ENCODE measurements at places on chromosomes 11 and 22.

- no peak for DNase-seq
Observed at GRCh38 chr11:2204361-2205213, 33.0 kb upstream of the TH start.

- DNase-seq, result no peak
Observed at GRCh38 chr11:58573451-58574104, 2.1 kb downstream of the LPXN start.

DNA sequence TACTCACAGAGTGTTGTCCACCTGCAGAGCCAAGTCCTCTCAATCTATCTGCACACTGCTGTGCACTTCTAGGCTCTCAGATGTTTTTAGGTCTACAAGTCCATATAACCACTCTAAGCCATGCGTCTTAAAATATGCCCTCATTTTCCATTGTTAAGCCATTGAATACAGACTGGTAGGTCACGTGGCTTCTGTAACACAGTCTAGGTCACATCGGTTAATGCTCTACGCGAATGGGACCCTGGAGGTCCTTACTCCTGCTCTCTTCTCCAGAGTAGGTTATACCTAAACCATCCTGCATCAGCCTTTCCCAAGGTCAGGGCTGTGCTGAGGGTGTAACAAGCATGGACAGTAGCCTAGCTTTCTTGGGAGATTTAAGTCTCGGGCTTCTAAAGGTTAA is 819 bp downstream of the JAML start:
- DNase-seq, result no peak

DNA sequence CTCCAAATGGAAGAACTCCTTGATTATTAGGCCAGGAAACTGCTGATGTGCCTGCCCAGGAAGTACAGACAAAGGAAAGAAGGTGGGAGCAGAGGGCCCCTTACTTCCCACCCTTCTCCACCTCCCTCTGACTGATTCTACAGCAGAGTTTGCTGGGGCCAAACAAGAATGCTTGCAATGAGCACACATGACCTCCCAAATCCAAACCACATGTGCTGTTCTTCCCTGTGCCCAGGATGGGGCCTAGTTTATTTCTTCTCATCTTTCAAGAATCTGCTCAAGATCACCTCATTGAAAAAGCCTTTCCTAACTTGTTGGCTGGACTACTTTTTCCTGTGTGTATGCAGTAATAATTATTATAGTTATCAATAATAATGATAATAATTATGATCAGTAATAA is 286.1 kb downstream of the RAB38 start:
- DNase-seq, result no peak

DNA sequence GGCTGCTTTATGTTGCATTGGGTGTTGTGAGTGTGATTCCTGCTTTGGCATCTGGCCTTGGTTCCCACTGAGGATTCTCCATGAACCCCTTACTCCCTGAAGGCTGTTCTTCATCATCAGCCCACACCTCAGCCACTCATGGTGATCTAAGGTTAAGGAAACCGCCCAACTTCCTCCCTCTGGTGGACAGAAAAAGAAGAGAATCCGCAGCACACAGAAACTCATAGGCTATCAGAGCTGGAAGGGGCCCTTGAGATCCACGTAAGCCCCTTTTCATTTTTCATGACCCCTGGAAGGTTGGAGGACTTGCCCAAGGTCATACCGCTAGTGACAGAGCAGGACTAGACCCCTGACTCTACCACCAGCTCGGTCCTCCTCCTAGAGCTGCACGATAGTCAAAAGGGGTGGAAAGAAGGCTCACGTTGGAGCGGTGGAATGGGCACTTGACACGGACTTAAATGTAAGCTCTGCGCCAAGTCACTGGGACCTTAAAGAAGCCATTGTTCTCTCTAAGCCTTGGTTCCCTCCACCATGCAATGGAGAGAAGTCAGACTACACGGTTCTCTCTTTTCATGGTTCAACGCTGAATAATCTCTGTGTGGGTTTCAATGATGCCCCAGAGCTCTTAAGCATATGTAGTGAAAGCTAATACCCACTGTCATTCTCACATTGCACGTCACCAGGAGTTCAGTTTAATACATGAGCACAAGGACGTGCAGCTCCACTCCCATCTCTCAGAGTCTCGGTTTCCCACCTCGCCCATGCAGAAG is 83.6 kb upstream of the CRTAM start:
- no peak for DNase-seq

GRCh38 chr11:44622721-44623258 is 57.3 kb downstream of the CD82 start:
- no peak for DNase-seq

GRCh38 chr22:42473484-42474193 is 41.4 kb upstream of the NFAM1 start:
- no peak for DNase-seq

GRCh38 chr22:36155702-36156101 is 4.9 kb downstream of the APOL3 start:
- DNase-seq, result no peak

- no peak for DNase-seq
Observed at GRCh38 chr11:35126000-35126878, 12.7 kb upstream of the CD44 start.

DNA sequence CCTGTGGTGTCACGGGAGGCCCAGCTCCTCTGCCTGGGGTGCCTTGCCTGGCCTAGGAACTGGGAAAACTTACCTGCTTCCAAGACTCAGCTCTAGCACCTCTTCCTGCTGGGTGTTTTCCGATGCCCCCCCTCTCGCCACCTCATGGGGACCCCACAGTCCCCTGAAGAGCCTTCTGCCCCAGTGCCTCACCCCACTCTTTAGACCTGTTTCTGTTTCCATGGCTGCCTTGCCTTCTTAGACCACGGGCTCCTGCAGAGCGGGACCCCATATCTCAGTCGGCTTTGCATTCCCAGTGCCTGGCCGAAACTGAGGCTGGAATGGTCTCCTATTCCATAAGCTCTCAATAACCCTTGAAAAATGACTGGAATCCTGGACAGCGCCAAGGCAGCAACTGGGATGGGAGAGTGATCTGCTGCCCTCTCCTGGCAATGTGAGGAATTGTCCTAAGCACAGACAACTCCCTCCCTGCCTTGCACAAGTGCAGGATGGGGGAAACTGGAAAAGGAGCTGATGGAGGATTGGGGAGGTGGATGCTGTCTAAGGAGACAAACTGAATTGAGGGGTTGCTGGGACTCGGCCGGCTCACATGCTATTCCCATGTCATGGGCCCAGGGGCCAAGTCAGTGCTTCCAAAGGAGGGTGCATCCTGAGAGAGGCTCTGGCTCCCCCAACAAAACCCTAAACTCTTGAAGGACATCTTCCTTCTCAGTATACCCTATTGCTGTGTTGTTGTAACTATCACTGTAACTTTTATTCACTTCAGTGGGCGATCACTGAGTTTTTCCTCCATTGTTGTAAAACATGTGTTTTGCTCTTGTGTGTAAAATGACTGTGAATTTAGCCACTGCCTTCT is 26.6 kb upstream of the IL17RA start:
- DNase-seq, result no peak

DNA sequence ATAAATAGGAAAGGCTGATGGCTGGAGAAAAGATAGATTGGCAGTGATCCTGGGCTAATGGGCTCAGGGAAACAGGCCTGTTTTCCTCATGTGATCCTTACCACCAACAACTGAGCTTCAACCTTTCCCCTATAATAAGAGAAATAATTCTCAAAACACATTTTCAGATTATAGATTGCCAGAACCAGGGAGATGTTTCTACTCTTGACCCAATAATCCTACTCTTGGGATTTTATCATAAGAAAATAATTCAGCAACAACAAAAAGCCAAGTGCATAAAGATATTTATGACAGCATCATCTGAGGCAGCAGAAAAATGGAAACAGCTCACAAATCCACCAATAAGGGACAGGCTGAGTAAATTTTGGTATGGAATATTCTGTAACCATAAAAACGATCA is 54.3 kb downstream of the ADM start:
- DNase-seq, result no peak

DNA sequence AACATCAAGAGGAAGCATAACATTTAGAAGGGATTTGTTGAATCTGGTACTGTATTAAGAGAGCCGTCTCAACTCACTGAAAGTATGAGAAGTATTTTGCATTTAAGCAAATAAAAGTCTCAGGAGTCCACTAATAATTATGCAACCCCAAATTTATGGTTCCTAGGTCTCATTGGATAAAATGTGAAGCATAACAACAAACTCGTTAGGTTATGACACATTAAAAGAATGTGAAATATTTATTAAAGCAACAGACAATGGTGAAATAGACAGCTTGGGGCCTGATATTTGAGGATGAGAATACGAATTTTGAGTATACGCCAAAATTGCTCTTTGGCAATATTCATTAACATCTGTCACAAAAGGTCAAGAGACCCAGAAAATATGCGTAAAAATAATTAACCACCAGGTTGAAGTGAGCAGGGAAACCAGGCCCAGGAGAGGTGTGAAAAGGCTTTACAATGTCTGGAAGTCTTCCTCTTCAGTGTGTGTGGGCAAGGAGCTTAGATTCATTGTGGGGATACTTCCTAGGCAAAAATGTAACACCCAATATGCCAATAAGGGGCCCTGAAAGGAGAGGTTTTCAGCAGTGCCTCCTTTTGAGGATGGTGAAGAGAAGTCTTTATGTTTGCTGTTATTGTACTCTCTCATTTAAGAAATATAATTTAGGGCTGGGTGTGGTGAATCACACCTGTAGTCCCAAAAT is 89.2 kb downstream of the FDX1 start:
- no peak for DNase-seq

DNA sequence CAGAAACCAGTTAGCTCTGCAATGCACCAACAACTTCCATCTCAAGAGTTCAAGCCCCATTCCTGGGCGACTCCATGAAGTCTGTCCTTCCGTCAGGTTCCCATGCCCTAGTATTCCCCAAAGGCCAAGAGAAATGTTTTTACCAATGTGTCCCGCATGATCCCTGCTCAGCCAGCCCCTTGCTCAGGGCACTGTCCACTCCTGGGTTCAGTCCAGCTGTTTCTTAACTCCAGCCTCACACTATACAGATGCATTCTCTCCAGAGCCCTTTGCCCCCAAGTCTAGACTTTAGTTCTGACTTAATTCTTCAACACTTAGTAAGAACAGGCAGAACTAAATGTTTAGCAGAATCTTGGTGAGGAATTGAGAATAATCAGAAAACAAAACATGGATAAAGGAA is 497.5 kb downstream of the SOX6 start:
- no peak for DNase-seq

- no peak for DNase-seq
Observed at GRCh38 chr11:32184041-32184722, 93.3 kb downstream of the RCN1 start.

DNA sequence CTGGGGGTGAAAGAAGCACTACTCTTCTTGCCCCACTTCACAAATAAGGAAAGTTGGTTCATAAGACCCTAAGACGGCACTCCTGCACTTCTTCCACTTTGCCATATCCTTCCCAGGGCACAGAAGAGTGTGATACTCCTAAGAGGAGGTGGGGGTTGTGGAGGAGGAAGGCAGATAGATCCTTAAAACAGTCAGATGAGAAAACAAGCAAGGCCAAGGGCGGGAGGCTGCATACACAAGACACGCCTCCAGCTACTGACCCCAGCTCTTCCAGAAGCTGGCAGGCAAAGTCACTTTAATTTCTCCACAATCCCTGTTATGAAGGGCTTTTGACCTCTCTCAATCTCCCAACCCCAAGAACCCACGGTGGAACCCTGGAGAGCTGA is 1.6 kb upstream of the CHRM4 start:
- DNase-seq, result no peak

- DNase-seq, result no peak
Observed at GRCh38 chr11:73929388-73929787, 21.4 kb upstream of the DNAJB13 start.

GRCh38 chr22:47129902-47130635 is 367.6 kb downstream of the TBC1D22A start:
- DNase-seq, result no peak

DNA sequence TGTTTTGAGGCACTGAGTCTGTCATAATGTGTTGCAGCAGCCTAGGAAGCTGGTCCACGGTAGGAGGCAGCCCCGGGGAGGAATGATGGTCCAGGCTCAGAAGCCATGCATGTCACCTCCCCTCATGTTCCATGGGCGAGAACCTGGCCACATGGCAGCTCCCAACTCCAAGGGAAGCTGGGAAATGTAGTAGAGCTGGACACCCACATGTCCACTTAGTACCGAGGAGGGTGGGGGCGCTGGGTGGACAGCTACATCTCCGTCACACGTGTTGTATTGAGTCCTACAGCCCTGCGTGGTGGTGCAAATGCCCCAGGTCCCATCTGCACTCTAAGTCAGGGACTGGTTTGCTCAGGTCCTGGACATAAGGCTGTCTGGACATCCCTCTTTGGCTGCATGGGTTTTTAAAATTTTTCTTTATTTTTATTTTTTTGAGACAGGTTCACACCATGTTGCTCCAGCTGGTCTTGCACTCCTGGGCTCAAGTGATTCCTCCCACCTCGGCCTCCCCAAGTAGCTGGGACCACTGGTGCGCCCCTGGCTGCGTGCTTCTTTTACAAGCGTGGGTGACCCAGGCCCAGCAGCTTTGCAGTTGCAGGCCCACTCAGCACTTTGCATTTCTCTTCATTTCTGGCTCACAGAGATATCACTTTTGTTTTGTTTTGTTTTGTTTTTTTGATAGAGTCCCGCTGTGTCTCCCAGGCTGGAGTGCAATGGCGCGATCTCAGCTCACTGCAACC is 3.9 kb upstream of the CTTN start:
- DNase-seq, result no peak

DNA sequence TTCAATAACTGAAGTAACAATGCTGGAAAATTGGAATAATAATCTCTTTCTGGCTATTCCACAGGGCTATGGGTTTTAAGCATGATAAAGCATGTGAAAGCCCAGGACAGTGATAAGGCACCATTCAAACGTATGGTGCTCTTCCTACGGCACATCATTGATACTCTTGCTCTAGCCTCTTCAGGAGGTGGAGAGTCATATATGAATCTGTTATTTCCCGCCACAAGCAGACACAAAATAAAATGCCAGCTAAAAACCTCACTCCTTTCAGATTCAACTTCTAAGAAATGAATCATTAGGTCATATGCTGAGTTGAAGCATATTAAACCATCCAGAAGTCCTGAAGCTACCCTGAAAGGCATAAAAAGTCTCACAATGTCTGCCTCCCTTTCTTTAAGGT is 49.9 kb downstream of the FZD4 start:
- DNase-seq, result no peak

- DNase-seq, result no peak
Observed at GRCh38 chr11:19526119-19526518, 186.5 kb upstream of the NAV2 start.

DNA sequence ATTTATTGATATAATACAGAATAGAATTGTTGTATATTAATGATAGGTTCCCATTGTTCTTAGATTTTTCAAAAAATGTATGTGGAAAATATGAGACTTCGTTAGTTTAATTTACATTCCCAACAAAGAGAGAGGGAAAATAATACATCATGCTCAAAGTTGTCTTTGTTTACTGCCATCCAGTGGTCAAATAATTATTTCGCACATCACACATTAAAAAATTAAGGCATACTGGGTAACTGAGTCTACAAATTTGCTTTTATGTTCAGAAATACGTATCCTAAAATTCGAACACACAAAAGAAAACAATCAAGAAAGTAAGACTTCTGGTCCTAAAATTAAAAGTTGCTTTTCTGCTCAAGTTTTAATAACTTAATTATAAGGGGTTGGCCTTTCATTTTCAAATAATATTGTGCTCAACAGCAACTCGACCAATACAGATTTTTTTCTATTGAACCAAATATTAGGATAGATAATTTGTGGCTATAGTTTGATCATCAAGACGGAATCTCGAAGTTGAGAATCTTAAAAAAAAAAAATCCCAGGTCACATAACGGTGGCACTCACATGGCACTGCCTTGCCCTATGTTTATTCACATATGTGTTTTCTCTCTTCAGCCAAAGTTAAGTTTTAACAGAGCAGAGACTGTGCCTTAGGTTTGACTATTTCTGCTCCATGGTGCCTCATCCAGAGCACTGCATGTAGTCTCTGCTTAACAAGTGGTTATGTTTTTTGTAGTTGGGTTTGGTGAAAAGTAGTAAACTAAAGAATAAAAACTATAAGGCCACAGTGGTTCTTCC is 12.3 kb downstream of the PDGFD start:
- no peak for DNase-seq
